ENCODE measurements at places on chromosomes 7 and 10. TPM values are rescaled to one million over a fixed set of nuclear protein-coding genes. Genes with fewer than 3 reads are reported as not detected.

The GBX1 gene
- total RNA-seq, result not detected

The CALCR gene
- not detected for total RNA-seq

The EPDR1 gene
- total RNA-seq, result 0.18 TPM

The EVX1 gene
- not detected for total RNA-seq

The POM121C gene
- 71.8 TPM for total RNA-seq

The GIMAP2 gene
- total RNA-seq, result 113 TPM

The SPDYE3 gene
- total RNA-seq, result not detected

The TMEM139 gene
- total RNA-seq, result 0.48 TPM

The OR9A2 gene
- total RNA-seq, result not detected

The CRYGN gene
- total RNA-seq, result 0.35 TPM

The LIPM gene
- total RNA-seq, result not detected

The ANXA11 gene
- 273 TPM for total RNA-seq

The LIPJ gene
- total RNA-seq, result not detected

DNA sequence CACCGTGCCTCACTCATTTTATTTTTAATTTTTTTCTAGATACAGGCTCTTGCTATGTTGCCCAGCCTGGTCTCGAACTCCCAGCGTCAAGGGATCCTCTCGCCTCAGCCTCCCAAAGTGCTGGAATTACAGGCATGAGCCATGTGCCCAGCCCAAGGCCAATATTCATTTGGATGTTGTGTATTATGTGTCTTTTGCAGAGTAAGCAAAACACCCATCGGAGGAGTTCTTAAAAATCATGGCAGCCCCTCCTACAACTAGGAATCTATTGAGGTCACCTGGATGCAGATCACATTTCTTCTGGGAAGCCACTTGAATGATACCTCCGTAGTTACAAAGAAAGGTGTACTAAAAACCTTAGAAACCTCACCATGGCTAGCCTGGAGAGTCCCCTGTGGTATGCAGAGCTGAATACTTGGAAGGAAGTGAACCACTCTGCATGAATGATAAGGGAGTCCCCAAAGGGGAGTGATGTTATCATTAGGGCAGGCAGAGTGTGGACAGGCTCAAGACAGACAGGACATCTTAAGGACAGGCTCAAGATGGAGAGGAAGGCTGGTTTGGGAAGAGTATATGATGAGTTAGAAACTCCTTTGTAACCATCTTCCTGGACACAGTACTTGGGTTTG, 185.7 kb downstream of the TAX1BP1 start:
- H3K27ac ChIP-seq, result no peak overlapping the region
- peaks cover 8% of the 10 kb centered on the region for H3K4me1 ChIP-seq
- H3K36me3 ChIP-seq, result no peaks in the 10 kb centered on the region
- no peak for DNase-seq
- no peaks in the 10 kb centered on the region for H3K27me3 ChIP-seq

GRCh38 chr10:66505003-66505657, 420.7 kb upstream of the LRRTM3 start:
- no peak overlapping the region for H3K27ac ChIP-seq
- H3K36me3 ChIP-seq, result no peaks in the 10 kb centered on the region
- no peaks in the 10 kb centered on the region for H3K27me3 ChIP-seq
- H3K4me1 ChIP-seq, result no peaks in the 10 kb centered on the region
- no peak for DNase-seq
- H3K4me3 ChIP-seq, result no peak overlapping the region

DNA sequence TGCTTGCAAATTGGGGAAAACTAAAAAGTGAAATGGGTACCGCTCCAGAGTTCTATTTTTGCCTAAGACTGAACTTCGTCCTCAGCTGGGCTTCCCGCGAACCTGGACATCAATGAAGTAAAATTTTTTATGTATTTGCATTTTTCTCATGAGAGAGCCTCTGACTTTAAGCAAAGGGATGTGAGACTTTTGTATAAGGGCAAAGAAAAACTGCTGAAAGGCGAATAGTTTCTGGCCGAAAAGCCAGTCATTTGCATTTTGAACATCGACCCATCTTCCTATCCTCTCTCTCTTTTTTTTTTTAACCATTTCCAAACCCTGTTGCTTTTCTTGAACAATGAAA, 573 bp downstream of the PMPCB start:
- peak overlapping the region; percentile 86 for H3K27ac ChIP-seq
- peak overlapping the region; percentile 92 for H3K4me3 ChIP-seq
- peaks cover 4% of the 10 kb centered on the region for H3K27me3 ChIP-seq
- H3K4me1 ChIP-seq, result peaks cover 45% of the 10 kb centered on the region
- no peak for DNase-seq
- H3K36me3 ChIP-seq, result peaks cover 39% of the 10 kb centered on the region

DNA sequence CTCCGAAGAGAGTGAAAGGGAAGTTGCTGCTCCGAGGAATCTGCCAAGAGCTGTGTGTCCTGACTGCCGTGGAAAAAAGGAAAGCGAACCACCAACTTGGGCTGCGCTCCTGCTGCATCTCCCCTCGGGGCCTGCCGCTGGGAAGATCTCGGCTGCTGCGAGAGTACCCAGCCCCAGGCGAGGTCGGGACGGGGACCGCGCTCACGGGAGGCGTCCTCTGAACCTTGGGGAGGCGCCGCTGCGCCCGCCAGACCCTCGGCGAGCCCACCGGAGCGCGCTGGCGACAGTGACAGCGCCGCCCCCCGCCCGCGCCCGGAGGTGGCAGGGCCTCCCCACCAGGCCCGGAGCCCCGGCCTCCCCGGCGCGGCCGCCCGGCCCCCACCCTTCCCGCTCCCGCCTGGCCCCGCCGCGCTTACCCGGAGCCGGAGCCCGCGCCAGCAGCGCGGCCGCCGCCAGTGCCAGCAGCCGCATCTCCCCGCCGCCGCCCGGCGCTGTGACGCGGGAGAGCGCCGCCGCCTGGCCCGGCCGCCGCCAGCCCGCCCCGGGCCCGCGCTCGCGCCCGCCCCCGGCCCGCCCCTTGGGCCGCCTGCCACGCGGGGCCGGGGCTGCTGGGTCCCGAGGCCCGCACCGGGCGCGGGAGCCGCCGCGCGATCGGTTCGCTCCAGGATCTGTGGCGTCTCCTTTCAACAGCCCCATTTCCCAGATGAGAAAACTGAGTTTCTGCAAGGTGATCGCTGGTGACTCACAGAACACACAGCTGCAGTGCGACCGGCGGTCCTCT, at the start of gene VSTM4:
TSS of gene VSTM4 (minus strand) at position 508 of the 781 bp plus-strand sequence. CDS start at position 471, 37 bp downstream.
- peaks cover 30% of the 10 kb centered on the region for H3K27me3 ChIP-seq
- no peak for DNase-seq
- H3K27ac ChIP-seq, result no peak within 1 kb of the TSS
- peak within 1 kb of the TSS; percentile 27 for H3K4me3 ChIP-seq

GRCh38 chr10:21159669-21160068, 262.6 kb upstream of the NEBL start:
- no peaks in the 10 kb centered on the region for H3K36me3 ChIP-seq
- no peak overlapping the region for H3K4me3 ChIP-seq
- no peak for DNase-seq
- no peak overlapping the region for H3K27ac ChIP-seq

DNA sequence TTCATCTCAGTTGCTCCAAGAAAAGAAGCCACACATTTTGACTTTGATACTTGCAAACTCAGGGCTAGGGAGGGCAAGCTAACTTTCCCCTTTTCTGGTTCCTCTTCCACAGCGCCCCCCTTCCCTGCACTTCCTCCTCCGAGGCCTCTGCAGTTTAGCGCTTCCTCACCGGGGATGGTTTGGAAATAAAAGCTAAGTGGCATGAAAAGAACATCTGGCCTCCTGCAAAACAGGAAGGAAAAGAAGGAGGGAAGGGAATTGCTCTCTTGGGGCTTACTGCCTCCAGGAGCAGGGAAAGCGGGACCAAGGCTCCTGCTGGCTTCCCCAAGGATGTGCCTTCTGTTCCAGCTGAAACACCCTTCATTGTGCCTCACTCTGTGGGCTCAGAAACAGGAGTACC, 42.3 kb downstream of the PRKCQ start:
- no peak for DNase-seq
- peaks cover 56% of the 10 kb centered on the region for H3K36me3 ChIP-seq
- no peak overlapping the region for H3K27ac ChIP-seq

DNA sequence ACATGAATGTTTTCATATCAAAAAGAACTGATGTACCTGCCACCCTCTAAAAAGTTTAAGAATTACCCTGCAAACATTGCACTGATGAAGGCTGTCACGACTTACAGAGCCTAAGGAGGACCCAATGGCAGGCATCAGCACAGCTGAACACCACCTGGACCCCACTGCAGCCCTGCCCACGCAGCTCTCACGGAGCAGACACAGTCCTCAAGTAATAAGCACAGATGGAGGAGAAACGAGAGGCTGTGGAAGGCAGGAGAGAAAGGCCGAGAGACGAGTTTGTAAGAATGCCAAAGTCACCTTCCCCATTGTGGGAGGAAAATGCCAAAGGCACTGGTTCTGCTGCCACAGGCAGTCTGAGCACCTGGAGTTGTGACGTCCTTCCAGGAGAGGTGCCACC, 135.0 kb downstream of the DLG5 start:
- DNase-seq, result no peak

GRCh38 chr10:116088985-116089384, 184.0 kb downstream of the GFRA1 start:
- no peaks in the 10 kb centered on the region for H3K27me3 ChIP-seq
- H3K4me3 ChIP-seq, result no peak overlapping the region
- H3K4me1 ChIP-seq, result no peaks in the 10 kb centered on the region

GRCh38 chr10:23158370-23158769, 33.7 kb upstream of the PTF1A start:
- no peak overlapping the region for H3K27ac ChIP-seq
- H3K27me3 ChIP-seq, result peaks cover 19% of the 10 kb centered on the region
- DNase-seq, result peak; percentile 42
- no peak overlapping the region for H3K4me3 ChIP-seq
- no peaks in the 10 kb centered on the region for H3K36me3 ChIP-seq

DNA sequence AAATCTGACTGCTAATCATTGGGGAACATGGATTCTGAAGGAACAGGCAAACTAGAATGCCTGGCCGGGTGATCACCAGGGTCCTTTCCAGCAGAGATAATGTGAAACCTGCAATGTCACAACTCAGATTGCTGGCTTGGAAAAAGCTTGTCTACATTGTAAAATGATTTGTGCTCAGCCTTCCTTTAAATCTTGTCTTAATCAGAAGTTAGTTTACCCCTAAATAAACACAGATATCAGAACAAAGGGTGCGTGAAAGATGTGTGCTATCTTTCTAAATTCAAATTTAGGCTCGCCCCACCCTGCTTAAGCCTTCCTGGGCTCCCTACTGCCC, 26.3 kb downstream of the COBL start:
- no peaks in the 10 kb centered on the region for H3K36me3 ChIP-seq
- H3K4me3 ChIP-seq, result no peak overlapping the region
- no peaks in the 10 kb centered on the region for H3K4me1 ChIP-seq
- no peak for DNase-seq

DNA sequence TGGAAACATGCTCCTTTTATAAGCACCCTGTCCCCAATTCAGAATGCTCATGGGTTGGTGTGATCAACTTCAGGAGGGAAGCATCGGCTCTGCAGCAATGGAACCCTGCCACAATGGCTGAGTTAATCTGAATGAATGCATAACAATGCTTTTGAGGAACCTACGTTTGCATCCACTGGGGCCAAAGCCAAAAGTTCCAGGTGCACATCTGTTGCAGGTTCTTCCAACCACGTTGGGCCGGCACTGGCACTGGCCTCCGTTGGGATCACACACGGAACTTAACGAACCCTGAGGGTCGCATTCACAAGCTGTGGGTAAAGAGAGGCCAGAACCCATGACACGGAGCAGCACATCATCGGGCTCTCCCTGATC, 43.4 kb downstream of the LAMB1 start:
- H3K36me3 ChIP-seq, result no peaks in the 10 kb centered on the region
- peaks cover 17% of the 10 kb centered on the region for H3K27me3 ChIP-seq
- no peak overlapping the region for H3K27ac ChIP-seq
- no peaks in the 10 kb centered on the region for H3K4me1 ChIP-seq
- DNase-seq, result no peak

- no peak overlapping the region for H3K27ac ChIP-seq
- H3K36me3 ChIP-seq, result no peaks in the 10 kb centered on the region
- H3K4me1 ChIP-seq, result no peaks in the 10 kb centered on the region
Measured at GRCh38 chr7:13414181-13414580, 575.3 kb downstream of the ETV1 start.

- no peak overlapping the region for H3K4me3 ChIP-seq
- H3K27ac ChIP-seq, result no peak overlapping the region
- H3K36me3 ChIP-seq, result peaks cover 59% of the 10 kb centered on the region
Measured at GRCh38 chr7:99001482-99002147, 123.3 kb downstream of the TRRAP start.

DNA sequence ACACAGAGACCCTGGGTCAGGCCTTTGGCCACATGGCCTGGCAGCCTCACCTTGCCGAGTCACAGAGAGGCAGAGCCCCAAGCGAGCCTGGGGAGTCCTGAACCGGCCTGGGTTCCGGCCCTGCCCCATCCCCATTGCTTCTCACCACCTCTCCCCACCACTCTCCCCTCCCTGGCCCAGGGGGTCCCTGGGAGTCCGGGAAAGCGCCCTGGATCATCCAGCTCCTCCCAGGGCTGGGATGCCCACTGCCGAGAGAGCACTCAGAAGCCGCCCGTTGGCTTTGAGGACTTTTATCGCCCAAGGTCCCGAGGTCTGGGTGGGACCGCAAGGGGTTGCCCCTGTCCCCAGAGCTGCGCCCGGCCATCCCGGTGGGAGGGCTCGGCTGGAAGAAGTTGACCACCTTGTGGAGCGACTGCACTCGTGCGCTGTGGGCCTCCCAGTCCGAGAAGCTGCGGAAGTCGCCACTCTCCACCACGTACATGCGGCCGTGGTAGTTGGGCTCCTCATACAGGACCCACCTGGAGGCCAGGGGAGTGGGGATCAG, 8.1 kb downstream of the CRYGN start:
- no peak overlapping the region for H3K4me3 ChIP-seq
- no peak for DNase-seq
- H3K4me1 ChIP-seq, result peaks cover 38% of the 10 kb centered on the region
- H3K27me3 ChIP-seq, result no peaks in the 10 kb centered on the region

- H3K27ac ChIP-seq, result no peak overlapping the region
- H3K4me1 ChIP-seq, result no peaks in the 10 kb centered on the region
- no peaks in the 10 kb centered on the region for H3K27me3 ChIP-seq
- DNase-seq, result no peak
- no peak overlapping the region for H3K4me3 ChIP-seq
- no peaks in the 10 kb centered on the region for H3K36me3 ChIP-seq
Measured at GRCh38 chr7:68697796-68698280, 900.4 kb upstream of the AUTS2 start.

- no peak overlapping the region for H3K4me3 ChIP-seq
- peaks cover 18% of the 10 kb centered on the region for H3K27me3 ChIP-seq
- peaks cover 3% of the 10 kb centered on the region for H3K4me1 ChIP-seq
Measured at GRCh38 chr10:93560541-93560940, 5.9 kb upstream of the FFAR4 start.

GRCh38 chr7:148661471-148661870, 37.2 kb upstream of the CUL1 start:
- no peaks in the 10 kb centered on the region for H3K36me3 ChIP-seq
- H3K4me3 ChIP-seq, result no peak overlapping the region
- DNase-seq, result no peak
- no peak overlapping the region for H3K27ac ChIP-seq
- peaks cover 3% of the 10 kb centered on the region for H3K4me1 ChIP-seq
- H3K27me3 ChIP-seq, result peaks cover 6% of the 10 kb centered on the region

- H3K36me3 ChIP-seq, result peaks cover 6% of the 10 kb centered on the region
- H3K27me3 ChIP-seq, result no peaks in the 10 kb centered on the region
- no peak overlapping the region for H3K4me3 ChIP-seq
- peak; percentile 65 for DNase-seq
- no peak overlapping the region for H3K27ac ChIP-seq
- peaks cover 24% of the 10 kb centered on the region for H3K4me1 ChIP-seq
Measured at GRCh38 chr7:2104107-2104710, 128.5 kb downstream of the MAD1L1 start.

GRCh38 chr7:157596026-157596425, 259.2 kb downstream of the DNAJB6 start:
- no peak for DNase-seq
- H3K27ac ChIP-seq, result no peak overlapping the region
- H3K27me3 ChIP-seq, result peaks cover 2% of the 10 kb centered on the region
- H3K4me1 ChIP-seq, result no peaks in the 10 kb centered on the region
